ENCODE measurements at places on chromosomes 11 and 22. TPM values are rescaled to one million over a fixed set of nuclear protein-coding genes. Genes with fewer than 3 reads are reported as not detected.

- no peak for DNase-seq
Measured at GRCh38 chr11:1707751-1708150, 10.8 kb downstream of the KRTAP5-6 start.

- peak; percentile 8 for DNase-seq
Measured at GRCh38 chr22:49432897-49433443, 394.7 kb downstream of the BRD1 start.

- no peak for DNase-seq
Measured at GRCh38 chr11:112368381-112368780, 107.7 kb upstream of the PLET1 start.

DNA sequence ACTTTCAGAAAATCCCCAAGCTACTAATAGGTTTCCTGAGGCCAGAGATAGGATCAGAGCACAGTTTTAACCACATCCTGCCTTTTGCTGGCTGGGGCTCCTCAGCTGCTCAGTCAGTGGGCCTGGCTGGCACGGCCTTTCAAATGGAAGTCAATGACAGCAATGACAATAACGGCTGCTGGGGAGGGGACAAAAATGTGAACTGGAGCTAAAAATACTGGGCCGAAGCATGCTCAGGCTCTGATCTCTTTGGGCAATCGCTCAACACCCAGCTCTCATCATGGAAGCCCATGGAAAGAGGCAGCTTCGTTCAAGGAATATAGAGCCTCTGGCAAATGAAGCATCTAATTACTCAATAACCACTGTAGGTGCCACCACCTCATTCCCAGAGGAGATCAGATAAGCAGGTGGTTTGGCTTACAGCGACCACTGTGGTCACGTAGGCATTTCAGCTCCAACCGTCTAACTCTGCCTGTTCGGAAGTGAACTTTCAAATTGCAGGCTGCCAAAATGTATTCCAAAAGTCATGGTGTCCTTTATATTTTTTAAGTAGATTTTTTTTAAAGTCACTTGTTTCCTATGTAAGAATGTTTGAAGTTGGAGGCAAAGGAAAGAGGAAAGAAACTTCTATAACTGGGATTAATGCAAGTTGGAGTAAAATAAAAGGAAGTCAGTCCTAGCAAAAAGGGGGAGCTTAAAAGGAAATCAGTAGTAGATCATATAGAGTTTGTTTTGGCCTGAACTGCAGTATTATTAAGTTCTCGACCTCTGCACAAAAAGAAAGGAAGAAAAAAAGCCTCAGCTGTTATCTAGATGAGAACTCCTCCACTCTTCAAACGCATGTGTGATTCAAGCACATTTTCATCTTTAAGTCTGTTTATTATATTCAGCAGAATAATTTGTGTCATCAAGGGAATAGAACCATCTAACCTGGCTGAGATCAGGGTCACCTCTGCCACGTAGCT lies 14.1 kb downstream of the WT1 start:
- DNase-seq, result no peak

DNA sequence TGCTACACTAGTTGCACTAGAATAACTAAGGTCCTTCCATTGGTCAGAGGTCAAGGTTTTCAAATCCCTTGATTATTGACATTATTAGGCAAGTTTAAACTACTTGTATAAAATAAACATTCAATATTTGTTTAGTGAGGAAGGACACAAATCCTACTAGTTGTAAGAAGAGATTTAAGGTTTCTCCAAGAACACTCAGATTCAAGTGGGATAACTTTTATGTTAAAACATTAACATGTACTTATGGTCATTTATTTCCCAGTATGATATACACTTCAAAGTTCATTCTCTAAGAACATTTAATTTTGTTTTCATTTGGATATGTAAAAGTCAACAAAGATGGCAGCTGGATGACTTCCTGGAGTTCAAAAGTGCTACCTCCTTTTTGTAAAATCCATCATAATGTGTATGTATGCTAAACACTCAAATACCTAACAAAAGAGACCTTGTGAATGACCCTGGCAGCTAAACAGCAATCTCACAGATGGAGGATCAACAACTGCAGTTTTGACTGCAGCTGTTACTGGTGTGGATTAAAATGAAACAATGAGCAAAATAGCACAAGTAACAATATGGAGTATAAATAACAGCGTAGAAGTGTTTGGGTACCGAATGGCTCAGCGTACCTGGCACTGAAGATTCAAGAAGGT lies 1.5 kb downstream of the CCDC90B start:
- DNase-seq, result peak; percentile 58

GRCh38 chr11:64025205-64025604 lies 10.5 kb upstream of the FLRT1 start:
- DNase-seq, result no peak

DNA sequence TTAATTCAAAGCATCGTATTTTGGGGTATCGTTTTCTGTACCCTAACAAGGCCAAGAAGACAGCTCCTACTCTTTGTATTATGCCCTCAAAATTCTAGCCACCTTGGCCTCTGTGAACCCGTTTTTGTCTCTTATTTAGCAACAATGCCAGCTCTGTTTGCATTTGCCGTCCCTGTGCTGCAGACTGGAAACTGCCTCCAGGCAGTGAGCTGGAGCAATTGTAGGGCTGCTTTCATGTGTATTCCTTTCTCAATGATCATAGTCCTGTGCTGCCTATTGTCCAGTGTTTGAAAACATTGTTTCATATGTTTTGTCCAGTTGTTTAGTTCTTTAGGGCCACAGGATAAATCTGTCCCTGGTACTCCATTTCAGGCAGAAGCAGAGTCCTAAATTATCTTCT lies 19.9 kb upstream of the BACE1-AS start:
- DNase-seq, result no peak

GRCh38 chr11:107747622-107748021 lies 35.8 kb upstream of the SLN start:
- no peak for DNase-seq

- DNase-seq, result no peak
Measured at GRCh38 chr22:42470366-42471082, 38.3 kb upstream of the NFAM1 start.

DNA sequence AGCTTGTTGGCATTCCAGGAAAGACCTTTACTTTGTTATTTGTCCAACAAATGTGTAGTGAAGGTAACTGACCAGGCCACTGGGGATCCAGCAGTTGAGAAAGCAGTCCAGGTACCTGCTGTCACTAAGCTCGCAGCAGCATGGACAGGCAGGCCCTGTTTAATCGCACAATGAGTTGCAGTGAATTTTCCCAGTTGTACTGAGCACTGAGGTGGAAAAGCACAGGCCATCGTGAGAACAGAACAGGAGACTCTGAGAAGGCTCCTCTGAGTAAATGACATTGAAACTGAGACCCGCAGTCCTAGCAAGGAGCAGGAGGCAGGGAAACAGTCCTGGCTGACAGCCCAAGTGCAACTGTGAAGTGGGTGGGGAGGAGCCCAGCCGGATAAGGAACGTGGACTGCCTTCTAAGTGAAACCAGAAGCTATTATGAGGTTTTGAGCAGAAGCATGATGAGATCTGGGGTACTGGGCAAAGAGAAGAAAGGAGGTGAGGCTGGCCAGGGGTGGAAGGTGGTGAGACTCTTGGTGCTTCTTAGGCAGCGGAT lies 39.8 kb upstream of the CDON start:
- peak; percentile 59 for DNase-seq

DNA sequence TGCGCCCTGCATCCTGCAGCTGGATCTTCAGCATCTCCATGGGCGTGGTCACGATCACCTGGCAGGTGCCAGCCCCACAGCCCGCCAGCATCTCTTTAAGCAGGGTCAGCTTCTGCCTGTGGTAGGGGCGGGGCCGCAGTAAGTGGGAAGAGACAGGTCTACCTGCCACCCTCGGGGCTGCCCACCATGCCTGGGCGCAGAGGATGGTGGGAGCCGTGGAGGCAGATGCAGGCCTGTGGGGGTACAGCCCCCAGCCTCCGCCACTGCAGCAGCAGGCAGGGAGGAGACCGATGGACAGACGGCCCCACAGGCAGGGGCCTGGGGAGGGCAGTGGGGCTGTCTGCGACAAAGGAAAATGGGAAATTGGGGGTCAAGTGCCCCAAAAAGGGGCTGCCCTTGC lies 3.0 kb upstream of the CEND1 start:
- DNase-seq, result no peak

- DNase-seq, result no peak
Measured at GRCh38 chr11:32884770-32885384, 7.7 kb upstream of the QSER1 start.

DNA sequence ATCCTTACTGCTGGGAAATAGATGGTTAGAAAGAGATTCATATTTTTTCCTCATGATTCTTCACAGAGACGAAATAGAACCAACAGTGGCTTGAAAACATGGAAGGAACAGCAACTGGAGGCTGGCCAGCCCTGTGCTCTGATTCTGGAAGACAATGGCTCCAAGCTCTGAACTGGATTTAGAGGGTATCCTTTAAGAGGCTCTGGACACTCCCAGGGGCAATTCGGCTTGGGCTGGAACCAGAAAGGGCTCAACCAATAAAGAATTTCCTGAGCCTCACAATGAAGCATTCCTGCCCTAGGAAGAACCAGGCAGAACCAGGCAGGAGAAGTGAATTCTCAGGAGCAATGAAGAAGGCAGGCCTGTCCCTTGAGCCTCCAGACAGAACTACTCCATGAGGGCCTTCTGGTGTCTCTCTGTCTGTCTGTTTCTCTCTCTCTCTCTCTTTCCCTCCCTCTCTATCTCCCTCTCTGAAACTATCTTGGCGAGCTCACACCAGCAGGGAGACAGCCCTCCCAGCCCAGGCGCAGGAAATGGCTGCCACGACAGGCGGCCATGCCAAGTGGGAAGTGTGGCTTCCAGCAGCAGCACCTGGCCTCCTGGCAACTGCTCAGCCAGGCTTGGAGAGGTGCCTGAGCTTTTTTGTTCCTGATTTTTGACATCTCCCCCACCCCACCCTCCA lies 93.3 kb downstream of the RCN1 start:
- no peak for DNase-seq

- DNase-seq, result no peak
Measured at GRCh38 chr11:117239295-117239694, 6.8 kb downstream of the RNF214 start.

DNA sequence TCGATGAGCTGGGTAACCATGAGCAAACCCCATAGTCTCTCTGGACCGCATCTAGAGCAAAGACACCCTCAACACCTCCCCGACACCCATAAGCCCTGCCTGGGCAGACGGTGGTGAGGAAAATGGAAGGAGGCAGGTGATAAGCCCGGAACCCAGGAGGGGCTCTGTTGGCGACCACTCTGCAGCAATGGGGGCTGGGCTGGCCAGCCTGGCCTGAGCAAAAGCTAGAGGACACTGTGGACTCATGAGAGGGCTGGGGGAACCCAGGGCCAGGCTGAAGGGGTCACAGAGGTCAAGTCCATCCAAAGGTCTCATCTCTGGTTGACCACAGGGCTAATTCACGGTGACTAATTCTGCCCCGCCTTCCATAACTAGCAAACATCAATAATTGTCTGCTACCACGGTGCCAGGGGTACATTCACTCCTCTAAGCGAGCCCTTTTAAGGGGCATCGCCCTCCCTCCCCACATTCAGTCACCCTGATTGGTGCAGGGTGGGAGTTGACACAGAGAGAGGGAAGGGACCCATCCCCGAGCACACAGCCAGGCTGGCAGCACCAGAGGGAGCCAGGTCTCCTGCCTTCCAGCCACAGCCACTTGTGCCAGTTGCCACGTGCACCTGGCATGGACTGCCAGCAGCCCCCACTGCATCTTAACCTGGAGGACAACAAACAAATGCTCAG lies 4.0 kb downstream of the PYGM start:
- DNase-seq, result no peak

GRCh38 chr22:48422900-48423480 lies 1404.7 kb downstream of the BRD1 start:
- DNase-seq, result no peak

GRCh38 chr11:9057007-9057406 lies 34.4 kb downstream of the SCUBE2 start:
- DNase-seq, result no peak

DNA sequence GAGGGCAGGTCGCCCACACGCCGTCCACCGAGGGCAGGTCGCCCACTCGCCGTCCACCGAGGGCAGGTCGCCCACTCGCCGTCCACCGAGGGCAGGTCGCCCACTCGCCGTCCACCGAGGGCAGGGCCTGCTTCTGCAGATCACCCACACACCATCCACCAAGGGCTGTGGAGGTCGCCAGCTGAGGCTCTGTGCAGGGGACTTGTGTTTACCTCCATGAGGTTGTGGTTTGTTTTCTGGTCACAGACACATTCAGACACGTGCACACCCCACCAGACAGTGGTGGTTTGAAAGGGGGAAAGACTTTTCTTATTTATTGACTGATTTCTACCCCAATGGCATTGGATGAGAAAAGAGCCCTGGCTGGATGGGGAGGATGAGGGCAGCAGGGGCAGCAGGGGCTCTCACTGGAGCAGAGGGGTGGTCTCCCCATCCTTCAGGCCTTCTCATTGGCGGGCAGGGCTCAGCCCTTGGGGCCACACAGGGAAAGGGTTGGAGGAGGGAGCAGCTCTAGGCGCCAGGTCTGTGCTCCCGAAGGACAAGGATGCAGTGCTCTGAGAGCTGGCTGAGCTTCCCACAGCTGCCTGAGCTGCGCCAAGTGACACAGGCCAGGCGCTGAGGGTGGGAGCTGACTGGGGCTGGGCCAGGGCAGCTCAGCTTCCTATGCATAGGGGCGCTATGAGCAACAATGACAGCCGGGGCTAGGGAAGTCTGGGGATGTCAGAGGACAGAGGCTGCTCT lies 252.6 kb upstream of the B3GAT1 start:
- no peak for DNase-seq

- no peak for DNase-seq
Measured at GRCh38 chr11:132944569-132944944, 587.7 kb downstream of the OPCML start.

DNA sequence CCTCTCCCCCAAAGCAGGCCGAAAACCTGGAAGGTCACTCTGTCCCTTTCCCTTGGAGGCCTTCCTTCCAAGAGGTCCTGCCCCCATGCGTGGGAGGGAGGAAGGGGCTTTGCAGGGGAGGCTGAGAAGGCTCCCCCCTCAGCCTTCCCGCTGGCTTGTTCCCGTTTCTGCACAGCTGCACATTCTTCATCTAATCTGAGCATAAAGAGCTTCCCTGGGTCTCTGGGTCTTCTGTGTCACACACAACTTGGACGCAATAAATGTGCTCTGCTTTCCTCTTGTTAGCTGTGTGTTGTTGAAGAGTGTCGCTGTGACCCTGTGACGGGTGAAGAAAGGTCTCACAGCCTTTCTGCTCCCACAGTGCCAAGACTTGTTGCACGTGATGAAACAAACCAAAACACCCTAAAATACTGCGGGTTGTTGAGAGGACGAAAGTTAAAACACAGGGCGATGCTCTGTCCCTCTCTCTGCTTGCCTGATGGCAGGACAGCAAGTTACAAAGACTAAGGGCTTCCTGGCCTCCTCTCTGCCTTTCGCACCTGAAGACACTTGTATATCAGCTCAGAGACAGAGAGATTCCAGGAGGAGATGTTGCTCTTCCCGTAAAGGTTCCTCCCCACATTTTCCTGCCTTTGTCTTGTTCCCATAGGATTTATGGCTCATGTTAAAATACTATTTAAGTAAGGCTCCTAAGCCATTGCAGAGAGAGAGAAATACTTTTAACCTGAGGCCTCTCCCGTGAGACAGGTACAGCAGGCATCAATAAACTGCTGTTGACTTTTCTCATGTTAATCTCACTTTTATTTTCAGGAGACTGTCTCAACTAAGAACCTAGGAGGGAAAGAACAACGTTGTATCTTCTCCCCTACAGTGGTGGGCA lies 15.4 kb upstream of the IFITM3 start:
- peak; percentile 78 for DNase-seq

The DUSP8 gene
- polyA plus RNA-seq, result 1.9 TPM

The TMEM86A gene
- 17.1 TPM for polyA plus RNA-seq

The CST6 gene
- polyA plus RNA-seq, result 1.2 TPM

The PRG2 gene
- polyA plus RNA-seq, result not detected

The SOX6 gene
- 5.0 TPM for polyA plus RNA-seq

All from kidney (tissue), 22 donors.